ENCODE measurements at places on chromosomes 1 and 21. TPM values are rescaled to one million over a fixed set of nuclear protein-coding genes. Genes with fewer than 3 reads are reported as not detected.
A peak's percentile ranks its signal among the peaks of the same experiment; 100 is the strongest.

SPRR1A gene
- not detected for total RNA-seq

DNA sequence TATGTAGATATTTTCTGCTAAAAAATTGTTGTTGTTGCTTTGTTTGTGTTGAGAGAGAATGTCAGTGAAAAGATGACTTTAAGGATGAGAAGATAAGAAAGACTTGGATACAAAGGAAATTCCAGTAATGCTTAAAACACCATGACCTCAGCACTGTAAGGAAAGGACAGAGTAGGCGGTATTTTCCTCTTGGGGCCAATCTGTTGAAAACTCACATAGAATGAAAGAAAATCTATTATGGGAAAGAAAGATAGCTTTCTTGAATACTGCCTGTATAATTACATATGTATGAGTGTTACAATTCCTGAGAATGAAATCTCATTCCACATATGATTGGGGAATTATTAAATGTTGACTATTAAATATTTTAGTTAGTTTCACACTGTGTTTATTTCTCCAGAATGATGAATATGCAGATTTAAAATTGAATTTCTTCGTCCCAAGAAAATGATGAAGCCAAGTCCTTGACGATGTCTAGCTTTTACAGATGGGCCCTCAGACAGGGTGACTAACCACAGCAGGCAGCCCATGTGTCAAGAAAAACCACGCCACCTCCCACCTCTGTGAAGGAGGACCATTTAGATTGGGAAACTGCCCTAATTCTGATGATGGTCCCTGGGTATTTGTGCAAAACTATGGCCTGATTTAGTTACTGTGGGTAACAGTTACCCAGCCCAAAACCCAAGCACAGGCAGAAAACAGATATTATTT lies 49.7 kb upstream of the LMO4 start:
- no peak overlapping the region for H3K27ac ChIP-seq
- peaks cover 7% of the 10 kb centered on the region for H3K27me3 ChIP-seq
- no peak overlapping the region for H3K4me3 ChIP-seq

COL11A1 gene
- not detected for total RNA-seq

DNA sequence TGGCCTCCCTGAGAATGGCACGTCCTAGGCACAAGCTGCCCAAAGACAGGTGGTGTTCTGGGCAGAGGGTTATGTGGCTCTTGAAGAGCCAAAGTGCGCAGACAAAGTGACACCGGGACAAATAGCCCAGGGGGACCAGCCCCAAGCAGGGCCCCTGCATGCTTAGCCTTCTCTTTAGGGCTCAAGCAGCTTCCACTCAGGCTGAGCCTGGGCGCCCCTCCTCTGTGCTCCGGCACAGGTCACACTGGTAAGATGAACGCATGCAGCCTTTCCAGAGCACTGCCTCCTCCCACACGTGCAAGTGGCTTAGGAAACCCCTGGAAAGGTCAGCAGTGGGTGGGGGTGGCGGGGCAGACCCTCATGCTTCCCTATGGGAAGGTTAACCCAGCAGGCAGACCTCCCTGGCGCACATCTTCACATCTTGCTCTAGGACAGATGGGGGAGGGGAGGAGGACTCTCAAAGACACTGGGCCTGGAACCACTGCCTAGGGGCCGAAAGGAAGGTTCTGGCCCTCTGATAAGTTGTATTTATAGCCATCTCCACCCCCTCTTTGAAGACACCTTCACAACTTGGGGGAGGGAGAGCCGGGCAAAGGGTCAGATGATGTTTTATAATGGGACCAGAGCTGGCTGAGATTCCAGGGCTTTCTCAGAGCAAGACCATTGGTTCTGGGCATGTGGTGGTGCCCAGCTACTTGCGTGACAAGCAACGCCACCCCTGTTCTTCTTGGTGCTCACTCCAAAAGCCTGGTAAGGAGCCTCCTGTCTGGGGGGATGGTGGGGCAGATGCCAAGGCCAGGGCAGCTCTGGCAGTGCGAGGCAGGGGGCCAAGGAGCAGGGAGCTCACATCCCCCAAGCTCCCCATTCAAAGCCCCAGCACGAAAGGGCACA lies 5.5 kb downstream of the KLHL21 start:
- DNase-seq, result no peak
- H3K4me1 ChIP-seq, result peaks cover 31% of the 10 kb centered on the region
- peaks cover 52% of the 10 kb centered on the region for H3K36me3 ChIP-seq
- no peak overlapping the region for H3K4me3 ChIP-seq
- H3K27ac ChIP-seq, result no peak overlapping the region
- no peaks in the 10 kb centered on the region for H3K27me3 ChIP-seq

GRCh38 chr1:89347296-89347695 lies 16.6 kb upstream of the GBP6 start:
- no peaks in the 10 kb centered on the region for H3K36me3 ChIP-seq
- no peak for DNase-seq

DNA sequence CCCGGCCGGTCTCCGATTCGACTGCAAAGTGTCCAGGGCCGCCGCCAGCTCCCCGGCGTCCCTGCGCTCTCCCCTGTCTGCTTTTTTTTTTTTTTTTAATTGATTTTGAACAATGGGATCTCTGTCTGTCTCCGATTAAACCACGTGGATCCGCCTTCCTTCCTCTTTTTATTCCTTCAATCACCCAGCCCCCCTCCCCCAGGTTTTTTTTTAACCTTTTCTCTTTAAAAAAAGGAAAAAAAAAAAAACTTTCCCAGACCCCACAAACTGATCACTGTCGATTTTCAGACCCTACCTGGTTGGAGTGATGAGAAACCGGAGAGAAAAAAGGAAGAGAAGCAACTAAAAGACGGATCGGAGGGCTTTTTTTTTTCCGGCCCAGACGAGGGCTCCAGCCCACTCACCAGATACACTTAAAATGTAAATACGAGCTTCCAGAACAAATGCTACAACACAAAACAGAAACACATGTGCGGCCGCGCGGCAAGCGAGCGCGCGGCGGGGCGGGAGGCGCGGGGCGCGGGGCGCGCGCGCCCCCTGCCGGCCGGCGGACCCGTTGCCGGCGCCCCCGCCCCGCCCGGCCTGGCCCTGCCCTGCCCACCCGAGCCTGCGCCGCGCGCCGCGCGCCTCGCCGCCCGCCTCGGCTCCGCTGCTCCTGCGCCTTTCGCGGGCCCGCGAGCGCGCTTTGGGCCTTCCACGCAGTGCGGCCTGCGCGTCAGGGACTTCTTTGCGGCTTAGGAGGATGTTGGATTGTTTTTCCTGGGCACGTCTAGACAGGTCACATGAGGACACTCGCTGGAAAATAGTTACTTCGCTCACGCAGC lies at the start of gene RCC2:
Gene RCC2 (minus strand): TSS at position 428 of the 824 bp plus-strand sequence. CDS start 1,163 bp downstream, outside the sequence.
- H3K4me1 ChIP-seq, result peaks cover 43% of the 10 kb centered on the region
- H3K4me3 ChIP-seq, result peak within 1 kb of the TSS; percentile 88
- H3K27me3 ChIP-seq, result no peaks in the 10 kb centered on the region
- DNase-seq, result peak; percentile 79

GADD45A gene
- 36.2 TPM for total RNA-seq

- no peaks in the 10 kb centered on the region for H3K36me3 ChIP-seq
- H3K27me3 ChIP-seq, result peaks cover 4% of the 10 kb centered on the region
- H3K27ac ChIP-seq, result no peak overlapping the region
- DNase-seq, result no peak
- no peak overlapping the region for H3K4me3 ChIP-seq
These were observed 70.0 kb downstream of the SCCPDH start for GRCh38 chr1:246794048-246794827.

- no peaks in the 10 kb centered on the region for H3K27me3 ChIP-seq
- no peak for DNase-seq
- H3K4me3 ChIP-seq, result no peak overlapping the region
- H3K4me1 ChIP-seq, result peaks cover 27% of the 10 kb centered on the region
- peaks cover 7% of the 10 kb centered on the region for H3K36me3 ChIP-seq
These were observed 20.5 kb downstream of the STPG1 start for GRCh38 chr1:24392982-24393650.

DNA sequence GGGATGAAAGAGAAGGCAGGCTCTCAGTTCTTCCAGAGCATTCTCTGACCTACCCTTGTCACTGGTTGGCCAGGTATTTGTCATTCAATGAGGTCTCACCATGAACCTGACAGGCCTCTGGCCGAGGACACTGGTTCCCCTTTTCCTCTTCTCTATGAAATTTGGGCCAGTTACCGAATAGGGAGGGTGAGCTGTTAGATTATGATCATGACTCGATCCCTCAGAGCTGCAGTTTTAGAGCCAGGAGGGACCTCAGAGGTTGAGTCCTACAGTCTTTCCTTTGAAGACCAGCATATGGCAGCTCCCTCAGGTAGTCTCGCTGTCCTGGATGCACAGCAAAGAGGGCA lies 29.5 kb upstream of the CLSTN1 start:
- no peak overlapping the region for H3K27ac ChIP-seq
- DNase-seq, result no peak
- no peak overlapping the region for H3K4me3 ChIP-seq
- H3K4me1 ChIP-seq, result peaks cover under 1% of the 10 kb centered on the region
- no peaks in the 10 kb centered on the region for H3K27me3 ChIP-seq

SLAMF7 gene
- total RNA-seq, result 11.4 TPM

ASCL5 gene
- not detected for total RNA-seq
